ENCODE measurements at places on chromosomes 5 and 9. TPM values are rescaled to one million over a fixed set of nuclear protein-coding genes. Genes with fewer than 3 reads are reported as not detected.

- no peak for DNase-seq
These were observed 244.3 kb upstream of the WWC1 start for GRCh38 chr5:168047043-168047668.

The PCDHGB7 gene
- not detected for total RNA-seq

- no peak for DNase-seq
These were observed 322.7 kb downstream of the ARHGEF28 start for GRCh38 chr5:73948720-73949119.

DNA sequence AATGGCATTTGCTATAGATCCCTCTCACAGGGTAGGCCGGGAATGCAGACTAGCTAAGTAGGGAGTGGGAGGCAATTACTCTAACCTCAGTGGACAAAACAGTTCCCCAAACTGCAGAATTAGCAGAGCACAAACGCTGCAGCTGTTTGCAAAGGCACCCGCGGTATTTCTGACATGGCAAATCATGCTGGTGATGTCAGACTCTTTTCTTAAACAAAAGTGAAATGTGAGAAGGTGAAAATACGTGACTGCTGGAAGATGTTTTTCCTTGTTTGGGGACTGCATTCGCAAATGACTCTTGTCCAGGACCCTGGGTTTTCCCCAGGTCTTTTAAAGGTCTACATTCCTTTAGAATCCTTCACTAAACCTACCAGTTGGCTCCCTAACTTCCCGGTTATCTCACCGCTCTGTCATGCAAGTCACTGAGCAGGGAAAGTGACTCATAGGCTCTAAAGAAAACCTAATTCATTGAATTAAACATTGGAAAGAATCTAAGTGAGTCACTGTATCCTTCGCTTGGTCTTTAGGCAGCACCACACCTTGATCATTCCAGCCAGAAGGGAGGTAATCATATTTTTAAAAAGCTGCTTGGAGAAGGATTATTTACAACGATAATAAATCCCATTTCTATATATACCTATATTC lies 91.5 kb upstream of the DNAH5 start:
- DNase-seq = no peak

DNA sequence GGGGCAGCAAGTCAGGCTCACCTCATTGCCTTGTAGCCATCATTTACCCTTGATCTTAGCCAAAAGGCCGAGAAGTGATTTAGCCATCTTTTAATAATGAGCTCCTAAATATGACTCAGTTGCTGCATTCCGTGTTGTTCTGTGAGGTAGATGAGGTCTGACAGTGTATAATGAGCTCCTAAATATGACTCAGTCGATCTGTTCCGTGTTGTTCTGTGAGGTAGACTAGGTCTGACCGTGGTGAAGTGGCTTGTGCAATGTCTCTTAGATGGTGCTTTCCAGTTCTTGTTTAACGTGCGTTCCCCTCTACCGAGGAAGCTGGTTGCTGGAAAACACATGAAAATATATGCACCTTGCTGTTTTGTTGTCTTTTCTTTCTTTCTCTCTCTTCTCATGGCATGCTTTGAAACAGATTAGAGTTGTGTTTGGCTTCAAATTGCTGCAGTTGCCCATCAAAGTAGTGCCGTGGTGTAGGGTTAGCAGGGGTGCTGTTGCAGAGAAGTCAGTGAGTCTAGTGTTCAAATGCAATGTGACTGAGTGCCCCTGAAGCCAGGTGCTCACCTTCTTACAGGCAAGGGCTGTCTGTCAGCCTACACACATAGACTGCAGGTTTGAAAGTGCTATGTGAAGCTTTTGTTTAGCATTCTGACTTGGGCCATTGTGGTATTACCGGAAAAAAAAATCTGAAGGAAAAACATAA lies 118.6 kb downstream of the KDM4C start:
- no peak for DNase-seq

The TCF7 gene
- 517 TPM for total RNA-seq

DNA sequence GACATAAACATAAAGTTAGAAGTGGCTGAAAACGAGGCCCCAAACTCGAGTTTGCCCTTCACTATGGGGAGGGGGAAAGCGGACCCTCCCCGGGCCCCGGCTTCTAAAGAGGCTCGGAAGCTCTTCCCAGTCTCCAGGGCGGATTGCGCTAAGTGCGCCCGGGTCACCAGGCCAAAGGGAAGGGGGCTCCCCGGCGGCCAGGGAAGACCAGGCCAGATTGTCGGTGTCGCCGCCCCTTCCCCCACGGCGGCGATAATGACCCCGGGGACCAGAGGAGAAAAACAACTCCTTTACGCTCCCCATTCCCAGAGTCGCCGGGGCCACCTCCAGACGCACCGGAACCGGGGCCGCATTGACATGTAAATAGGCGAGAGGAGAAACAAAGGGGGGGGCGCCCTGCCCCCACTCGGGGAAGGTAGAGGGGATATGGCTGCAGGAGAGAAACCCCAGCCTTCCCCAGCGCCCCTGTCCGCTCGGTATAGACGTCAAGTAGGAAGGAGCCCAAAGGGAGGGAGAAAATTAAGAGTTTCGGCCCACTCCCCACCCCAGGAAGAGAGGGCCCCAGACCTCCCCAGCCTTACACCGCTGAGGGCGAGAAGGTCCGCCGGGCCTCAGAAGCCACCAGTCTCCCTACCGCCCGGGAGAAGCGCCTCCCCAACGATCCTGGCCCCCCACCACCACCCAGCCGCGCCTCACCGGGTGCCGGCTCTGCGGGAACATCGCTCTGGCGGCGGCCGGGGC lies 1.7 kb downstream of the TLE1 start:
- no peak for DNase-seq

- no peak for DNase-seq
These were observed 87.1 kb downstream of the OSMR start for GRCh38 chr5:38932854-38933408.

The DOCK8 gene
- 104 TPM for total RNA-seq

The CDC20B gene
- not detected for total RNA-seq

The RALGPS1 gene
- 5.4 TPM for total RNA-seq

Measured in CD8-positive, alpha-beta T cell (primary cell).